Bone marrow (tissue), 2 donors: ENCODE measurements at places on chromosomes 2 and 18.

DNA sequence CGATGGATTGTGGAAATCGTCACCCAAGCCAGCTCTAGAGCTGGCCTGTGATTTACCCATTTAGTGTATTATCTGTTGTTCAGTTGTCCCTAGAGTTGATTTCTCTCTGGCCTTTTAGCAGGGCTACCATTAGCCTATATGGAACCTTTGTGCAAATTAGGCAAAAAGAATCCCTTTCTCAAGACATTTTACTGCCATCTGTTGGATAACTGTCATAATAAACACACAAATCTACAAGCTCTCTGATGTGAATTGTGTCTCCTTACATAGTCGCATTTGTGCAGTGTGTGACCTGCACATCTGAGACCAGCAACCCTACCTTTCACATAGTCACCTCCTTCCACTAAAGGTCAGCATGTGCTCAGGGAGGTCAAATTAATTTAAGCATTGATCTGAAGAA, 34.0 kb downstream of the LOXHD1 start:
- DNase-seq: no peak

- DNase-seq: no peak
Measured at GRCh38 chr2:99181624-99182000, 628 bp downstream of the MRPL30 start.

GRCh38 chr2:208350610-208351009, 56.0 kb upstream of the PTH2R start:
- DNase-seq: no peak

DNA sequence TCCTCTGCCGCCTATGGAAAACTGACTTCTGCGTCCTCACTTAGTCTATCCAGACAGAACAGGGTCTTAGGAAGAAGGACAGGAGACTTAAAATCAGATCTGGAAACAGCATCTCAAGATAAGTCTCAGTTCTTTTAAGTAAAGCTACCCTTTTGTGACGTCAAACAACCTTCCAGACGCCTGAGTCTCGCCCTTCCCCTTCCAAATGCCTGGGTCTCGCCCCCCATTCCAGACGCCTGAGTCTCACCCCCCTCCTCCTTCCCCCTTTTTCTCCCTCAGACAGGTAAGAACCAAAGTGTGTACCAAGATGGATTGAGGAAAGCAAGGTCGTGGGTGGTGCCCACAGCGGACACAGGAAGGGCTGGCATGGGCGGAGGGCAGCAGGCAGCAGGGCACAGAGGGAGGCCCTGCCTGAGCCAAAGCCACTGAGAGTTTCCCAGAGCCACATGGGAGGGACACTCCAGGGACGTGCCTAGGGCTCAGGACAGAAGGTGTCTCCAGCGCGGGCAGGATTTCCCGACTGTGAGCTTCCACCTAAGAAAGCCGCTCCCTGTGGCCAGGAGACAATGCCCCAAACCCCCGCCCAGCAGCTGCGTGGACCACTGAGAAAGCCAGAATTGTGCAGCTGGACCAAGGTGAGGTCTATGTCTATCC, 51.3 kb downstream of the ANKMY1 start:
- no peak for DNase-seq

GRCh38 chr2:168892327-168892726, 2.1 kb upstream of the SPC25 start:
- DNase-seq: no peak

DNA sequence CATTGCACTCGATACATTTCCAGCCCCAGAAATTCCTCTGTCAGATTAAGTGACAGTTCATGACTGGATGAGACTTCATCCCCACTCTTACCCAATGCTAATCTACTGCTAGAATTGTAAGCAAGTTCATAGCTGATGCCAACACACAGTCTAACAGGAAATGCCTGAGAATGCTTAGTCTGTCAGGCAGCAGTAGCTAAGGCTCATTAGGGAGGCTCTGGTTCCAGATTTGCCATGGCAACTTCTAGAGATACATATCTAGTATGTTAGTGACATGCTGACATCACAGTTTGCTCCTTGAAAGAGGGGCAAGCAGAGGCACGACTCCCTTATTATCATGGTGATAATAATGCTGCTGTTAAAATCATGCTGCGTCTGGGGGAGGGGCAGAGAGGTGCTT, 198.4 kb downstream of the RBM43 start:
- DNase-seq: no peak

DNA sequence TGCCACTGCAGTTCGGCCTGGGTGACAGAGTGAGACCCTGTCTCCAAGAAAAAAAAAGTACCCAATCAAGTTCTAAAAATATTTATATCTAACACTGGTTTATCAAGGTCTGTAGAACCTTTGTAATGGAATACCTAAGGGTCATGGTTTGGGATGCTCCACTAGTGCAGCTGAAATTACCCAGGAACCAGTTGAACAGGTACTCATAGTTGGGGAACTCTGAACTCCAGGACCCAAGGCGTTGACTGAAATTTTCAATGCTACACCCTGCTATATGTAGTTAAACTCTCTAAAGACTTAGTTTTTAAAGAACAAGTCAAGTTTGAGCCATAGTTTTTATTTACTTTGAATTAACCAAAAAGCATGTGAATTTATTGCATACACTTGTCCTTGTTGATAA, 55.1 kb downstream of the FAM117B start:
- no peak for DNase-seq

GRCh38 chr18:23584019-23584983, 2.0 kb downstream of the NPC1 start:
- no peak for DNase-seq

GRCh38 chr2:70005752-70006446, 44.5 kb upstream of the ASPRV1 start:
- no peak for DNase-seq

- no peak for DNase-seq
Measured at GRCh38 chr2:14358339-14358738, 274.2 kb upstream of the LRATD1 start.

DNA sequence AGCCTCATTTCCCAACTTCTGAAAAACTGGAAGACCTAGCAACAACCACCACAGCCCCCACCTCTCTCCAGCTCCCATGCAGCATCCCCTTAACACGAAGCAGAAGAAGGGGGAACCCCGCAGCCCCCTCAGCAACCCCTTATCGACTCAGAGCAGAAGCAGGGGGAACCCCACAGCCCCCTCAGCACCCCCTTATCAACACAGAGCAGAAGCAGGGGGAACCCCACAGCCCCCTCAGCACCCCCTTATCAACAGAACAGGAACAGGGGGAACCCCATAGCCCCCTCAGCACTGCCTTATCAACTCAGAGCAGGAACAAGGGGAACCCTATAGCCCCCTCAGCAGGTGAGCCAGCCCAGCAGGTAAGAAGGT, 6.7 kb downstream of the SLC66A2 start:
- no peak for DNase-seq

- DNase-seq: no peak
Measured at GRCh38 chr2:158402665-158403064, 53.9 kb downstream of the CCDC148 start.

- DNase-seq: no peak
Measured at GRCh38 chr18:27661320-27662018, 476.4 kb upstream of the CHST9 start.

DNA sequence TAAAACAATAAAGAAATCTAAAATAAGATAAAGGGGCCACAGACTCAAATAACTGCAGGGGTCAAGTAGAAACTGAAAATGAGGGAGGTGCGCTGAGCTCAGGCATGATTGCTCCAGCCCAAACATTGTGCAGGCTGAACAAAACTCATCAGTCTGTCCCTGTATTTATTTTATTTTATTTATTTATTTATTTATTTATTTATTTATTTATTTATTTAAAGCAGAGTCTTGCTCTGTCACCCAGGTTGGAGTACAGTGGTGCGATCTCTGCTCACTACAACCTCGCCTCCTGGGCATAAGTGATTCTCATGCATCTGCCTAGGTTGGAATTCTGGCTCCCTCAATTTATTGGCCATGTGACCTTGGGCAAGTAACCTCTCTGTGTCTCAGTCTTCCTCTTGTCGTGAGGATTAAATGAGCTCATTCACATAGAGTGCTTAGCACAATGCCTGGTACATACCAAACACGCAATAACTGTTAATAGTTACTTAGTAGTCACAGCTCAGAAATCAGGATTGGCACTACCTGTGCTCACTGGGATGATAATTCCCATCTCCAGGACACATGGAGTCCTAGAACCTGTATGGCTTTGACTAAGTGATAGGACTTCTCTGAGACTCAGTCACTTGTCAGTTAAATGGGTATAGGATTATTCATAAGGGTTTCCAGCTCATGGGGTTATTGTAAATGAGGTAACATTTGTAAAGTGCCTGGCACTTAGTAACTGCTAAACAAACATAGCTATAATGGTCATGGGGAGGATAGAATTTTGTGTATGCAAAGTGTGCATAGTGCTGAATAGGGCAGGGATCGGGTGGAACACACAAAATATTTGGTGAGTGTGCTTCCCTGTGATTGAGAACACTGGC, 6.0 kb downstream of the SPEG start:
- DNase-seq: no peak

GRCh38 chr2:149380205-149380604, 49.8 kb downstream of the LYPD6 start:
- no peak for DNase-seq

DNA sequence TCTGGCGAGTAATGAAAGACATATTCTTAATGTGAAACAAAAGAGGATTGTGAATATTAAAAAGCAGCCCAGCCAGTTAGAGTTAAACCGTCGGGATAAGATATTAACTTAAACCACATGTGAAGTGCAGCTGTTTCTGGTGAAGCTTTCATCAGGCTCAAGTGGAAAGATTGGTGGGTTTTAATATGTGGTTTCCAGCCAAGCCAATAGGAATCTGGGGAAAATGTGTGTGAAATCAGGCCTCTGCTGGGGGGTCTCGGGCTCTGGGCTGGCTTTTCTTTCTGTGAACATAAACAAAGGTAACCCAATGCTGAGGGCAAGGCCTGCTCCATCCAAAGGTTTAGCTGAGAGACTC, 279.6 kb downstream of the SLC4A3 start:
- DNase-seq: no peak

- no peak for DNase-seq
Measured at GRCh38 chr18:58175122-58175785, 131.2 kb downstream of the NEDD4L start.

- no peak for DNase-seq
Measured at GRCh38 chr2:11050565-11050964, 104.7 kb upstream of the SLC66A3 start.

GRCh38 chr2:71666094-71666474, 212.7 kb downstream of the DYSF start:
- no peak for DNase-seq

GRCh38 chr2:38671946-38672345, 6.0 kb downstream of the GALM start:
- no peak for DNase-seq

- DNase-seq: no peak
Measured at GRCh38 chr18:62723666-62724281, 8.4 kb downstream of the PHLPP1 start.

GRCh38 chr2:61928826-61929461, 23.5 kb downstream of the COMMD1 start:
- no peak for DNase-seq

DNA sequence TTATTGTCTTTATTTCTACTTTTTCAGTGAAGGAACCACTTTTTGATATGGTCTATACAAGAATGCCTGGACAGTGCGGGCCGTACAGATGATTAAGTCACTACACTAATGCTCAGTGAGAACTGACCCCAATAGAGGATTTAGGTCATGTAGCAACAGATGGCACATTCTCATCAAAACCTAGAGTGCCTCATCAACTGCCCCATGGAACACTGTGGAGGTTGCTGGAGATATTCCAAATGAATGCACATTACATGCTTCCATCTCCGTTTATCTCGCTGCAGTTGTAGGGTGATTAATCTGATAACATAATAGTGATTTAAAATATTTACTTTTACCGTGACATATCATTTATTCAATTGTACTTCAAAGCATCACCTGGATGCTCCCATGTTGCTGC, 41.8 kb upstream of the COPS8 start:
- no peak for DNase-seq
